Left ventricle myocardium superior (tissue), 1 donor: ENCODE measurements at places on chromosomes 2 and 18.

GRCh38 chr2:217459680-217460405, 543.0 kb downstream of the TNS1 start:
- no peak for DNase-seq

GRCh38 chr2:85273738-85274731, 53.8 kb downstream of the TGOLN2 start:
- no peak for DNase-seq

GRCh38 chr2:230360028-230360427, 33.0 kb downstream of the SP140L start:
- DNase-seq: no peak

DNA sequence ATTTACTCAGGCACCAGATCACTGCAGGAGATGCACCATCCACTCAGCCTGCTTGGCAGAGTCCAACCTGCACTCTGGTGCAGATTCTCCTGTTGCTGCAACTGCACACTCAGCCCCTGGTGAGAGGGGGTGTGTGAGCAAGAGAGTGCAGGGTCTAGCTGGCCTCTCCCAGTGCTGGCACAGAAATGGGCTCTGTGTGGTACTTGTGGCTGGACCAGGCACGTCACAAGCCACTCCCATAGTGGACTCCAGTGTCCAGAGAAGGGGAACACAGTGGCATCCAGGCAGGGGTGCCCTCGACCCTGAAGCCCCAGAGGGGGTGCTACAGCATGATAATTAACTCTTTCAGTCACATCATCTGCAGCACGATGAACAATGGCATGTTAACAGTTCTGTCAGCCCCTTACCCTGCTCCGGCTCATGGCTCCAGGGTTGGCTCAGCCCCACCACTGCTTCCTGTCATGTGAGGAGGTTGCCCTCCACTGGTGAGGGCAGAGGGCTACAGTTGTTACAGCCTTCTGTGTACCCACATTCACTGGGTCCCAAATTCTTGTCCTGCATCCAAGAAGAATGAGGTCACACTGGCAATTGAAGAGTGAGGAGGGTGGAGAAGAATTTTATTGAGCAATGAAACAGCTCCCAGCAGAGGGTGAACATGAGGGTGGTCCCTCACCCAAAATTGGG, 135.7 kb downstream of the EVA1A start:
- no peak for DNase-seq

GRCh38 chr18:73901151-73901550, 246.5 kb downstream of the FBXO15 start:
- DNase-seq: no peak

GRCh38 chr2:70985956-70986355, 7.5 kb downstream of the ANKRD53 start:
- DNase-seq: no peak

DNA sequence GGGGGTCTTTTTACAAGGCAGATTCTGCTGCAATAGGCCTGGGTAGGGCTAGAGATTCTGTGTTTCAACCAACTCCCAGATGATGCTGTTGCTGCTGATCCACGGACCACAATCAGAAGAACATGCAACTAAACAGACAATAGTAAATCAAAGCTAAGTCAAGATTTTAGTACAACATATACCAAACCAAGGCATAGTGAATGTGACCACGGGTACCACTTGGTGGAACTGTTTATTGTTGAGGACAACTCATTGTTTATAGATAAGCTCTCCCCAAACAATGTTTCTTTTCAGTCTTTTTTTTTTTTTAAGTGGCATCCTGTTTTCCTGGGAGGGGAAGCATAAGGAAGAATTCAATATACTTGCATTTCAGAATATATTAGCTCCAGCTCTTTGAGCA, 36.0 kb upstream of the DARS1 start:
- no peak for DNase-seq

- no peak for DNase-seq
Observed at GRCh38 chr2:136215908-136216472, 98.0 kb upstream of the CXCR4 start.

GRCh38 chr2:180254872-180255271, 247.8 kb upstream of the CWC22 start:
- DNase-seq: no peak

GRCh38 chr18:36405611-36406010, 108.1 kb downstream of the FHOD3 start:
- DNase-seq: no peak

DNA sequence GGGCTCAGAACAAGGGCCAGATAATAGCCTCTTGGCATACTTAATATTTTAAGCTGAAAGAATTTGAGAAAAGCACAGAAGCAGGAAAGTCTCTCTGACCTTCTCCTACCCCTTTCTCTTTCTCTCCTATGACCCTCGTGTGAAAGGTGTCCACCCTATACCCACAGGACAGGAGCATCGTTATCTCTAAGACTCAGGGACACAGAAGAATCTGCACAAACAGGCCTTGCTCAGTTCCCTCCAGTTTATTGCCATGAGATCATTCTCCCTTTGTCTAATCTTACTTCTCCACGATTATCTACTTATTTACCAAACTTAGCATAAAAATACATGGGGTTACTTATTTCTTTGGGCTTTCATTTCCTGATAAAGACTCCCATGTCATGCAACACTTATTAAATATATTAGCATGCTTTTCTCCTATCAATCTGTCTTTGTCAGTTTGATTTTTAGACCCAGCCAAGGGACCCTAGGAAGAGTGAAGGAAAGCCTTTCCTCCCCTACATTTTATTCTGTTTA, 370.7 kb downstream of the DLGAP1 start:
- DNase-seq: no peak

DNA sequence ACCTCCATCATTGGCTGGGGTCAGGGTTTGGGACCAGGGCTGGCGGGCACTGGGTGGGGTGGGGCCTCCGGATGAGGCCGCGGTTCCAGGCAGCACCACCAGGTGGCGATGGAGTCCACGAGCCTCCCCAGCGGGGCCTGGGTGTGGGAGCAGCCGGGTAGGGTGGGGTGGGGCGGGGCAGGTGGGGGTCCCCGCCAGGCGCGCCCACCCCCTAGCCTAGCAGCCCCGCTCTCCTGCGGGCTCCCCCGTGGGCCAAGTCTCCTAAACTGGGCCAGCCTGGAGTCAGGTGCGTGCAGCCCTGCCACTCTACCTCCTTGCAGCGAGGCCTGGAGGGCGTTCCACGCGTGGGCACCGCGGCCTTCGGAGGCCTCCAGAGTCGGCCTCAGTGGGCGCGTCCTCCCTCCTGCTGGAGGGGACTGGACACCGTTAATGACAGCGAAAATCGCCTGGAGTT, 187.5 kb downstream of the TWIST2 start:
- peak; percentile 75 for DNase-seq

GRCh38 chr2:68653538-68653982, 10.2 kb downstream of the PROKR1 start:
- DNase-seq: no peak

GRCh38 chr2:204441316-204441715, 104.0 kb upstream of the PARD3B start:
- DNase-seq: no peak

DNA sequence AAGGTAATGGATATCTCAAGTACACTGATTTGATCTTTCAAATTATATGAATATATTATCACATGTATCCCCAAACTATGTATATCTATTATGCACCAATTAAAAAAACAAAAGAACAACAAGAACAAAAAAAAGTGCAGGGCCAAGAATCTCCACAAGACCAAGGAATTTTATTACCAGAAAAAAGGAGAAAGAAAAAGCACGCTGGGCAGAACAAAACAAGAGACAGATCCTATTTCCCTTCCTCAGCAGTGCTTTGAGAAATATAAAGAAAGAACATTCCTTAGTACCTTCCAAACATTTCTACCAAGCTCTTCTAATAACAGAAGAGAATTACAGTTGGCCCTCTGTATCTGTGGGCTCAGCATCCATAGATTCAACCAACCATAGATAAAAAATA, 144.7 kb upstream of the CREB1 start:
- no peak for DNase-seq

GRCh38 chr2:62347563-62348270, 151.8 kb downstream of the B3GNT2 start:
- DNase-seq: no peak

GRCh38 chr2:238138331-238139195, at the start of gene KLHL30:
KLHL30 (plus strand) TSS chr2:238138668; CDS start chr2:238140755, 2,087 bp downstream.
- peak; percentile 83 for DNase-seq

DNA sequence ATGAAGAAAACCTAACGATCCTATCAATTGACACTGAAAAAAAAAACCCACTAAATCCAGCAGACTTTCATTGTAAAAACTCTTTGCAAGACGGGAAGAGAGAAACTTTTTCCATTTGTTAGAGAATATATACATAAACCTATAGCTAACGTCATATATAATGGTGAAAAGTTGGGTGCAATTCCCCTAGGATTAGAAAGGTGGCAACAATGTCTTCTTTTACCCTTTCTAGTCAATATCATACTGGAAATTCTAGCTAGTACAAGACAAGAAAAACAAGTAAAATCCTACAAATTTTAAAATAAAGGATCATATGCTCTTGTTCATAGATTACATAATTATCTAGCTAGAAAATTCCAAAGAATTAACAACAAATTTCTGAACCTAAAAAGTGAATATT, 1596.5 kb upstream of the LRRTM1 start:
- no peak for DNase-seq

DNA sequence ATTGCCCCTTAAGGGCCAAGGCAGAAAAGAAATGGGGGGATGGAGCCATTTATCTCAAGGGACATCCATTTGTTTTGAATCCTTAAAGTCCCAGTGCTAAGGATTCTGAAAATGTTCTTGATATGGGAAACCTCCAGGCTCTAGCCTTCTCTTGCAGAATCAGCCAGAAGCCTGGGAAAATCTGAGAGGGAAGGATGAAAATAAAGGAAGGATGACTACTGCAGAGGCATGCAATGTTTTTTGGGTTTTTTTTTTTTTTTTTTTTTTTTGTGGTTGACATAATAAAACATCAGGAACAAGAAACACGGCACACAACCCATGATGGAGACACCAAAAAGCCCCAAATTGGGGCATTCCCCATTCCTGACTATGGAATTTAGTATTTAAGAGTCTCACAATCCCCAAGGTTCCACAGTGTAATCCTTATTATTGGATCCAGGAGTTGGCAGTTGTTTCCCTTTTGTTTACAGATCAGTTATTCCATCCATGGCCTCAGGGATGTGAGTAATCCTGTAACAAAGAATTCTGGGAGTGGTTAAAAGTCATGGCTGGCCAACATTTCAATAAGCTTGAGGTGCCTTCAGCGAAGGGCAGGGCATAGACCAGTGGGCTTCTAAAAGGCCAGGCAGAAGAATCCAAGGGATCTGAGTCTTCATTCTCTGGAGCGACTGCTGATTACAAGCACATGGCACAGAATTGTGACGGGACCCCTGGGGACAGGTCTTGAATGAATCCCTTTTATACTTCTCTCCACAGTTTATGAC, 337.5 kb downstream of the GULP1 start:
- peak; percentile 17 for DNase-seq

DNA sequence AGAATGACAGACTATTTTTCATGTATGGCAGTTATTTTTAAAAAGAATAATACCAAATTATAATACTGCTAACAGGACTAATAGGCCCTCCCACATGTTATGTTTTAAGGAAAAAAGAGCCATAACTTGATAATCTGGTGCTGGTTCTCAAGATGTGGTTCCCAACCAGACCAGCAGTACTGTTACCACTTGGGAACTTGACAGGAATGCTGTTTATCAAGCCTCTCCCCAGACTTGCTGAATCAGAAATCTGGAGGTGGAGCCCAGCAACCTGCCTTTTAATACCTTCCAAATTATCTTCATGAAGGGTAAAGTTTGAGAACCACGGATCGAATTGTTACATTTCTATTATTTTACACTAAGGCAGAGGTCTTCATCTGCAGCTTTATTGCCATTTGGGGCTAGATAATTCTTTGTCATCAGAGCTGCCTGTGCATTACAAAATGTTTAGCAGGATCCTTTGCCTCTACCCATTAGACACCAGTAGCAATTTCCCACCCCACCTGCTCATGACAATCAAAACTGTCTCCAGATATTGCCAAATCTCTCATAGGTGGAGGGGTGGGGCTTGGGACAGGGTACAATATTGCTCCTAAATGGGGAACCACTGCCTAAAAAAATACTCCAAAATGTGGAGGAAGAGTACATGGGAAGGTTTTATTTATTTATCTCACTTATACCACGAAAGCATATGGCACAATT, 629.6 kb downstream of the ARHGAP15 start:
- no peak for DNase-seq
